Activated CD4-positive, alpha-beta T cell treated with anti-CD3 and anti-CD28 coated beads, Interleukin-2, amount 50 U/mL, for 48 hours (primary cell): ENCODE measurements at places on chromosomes 7 and 10.

DNA sequence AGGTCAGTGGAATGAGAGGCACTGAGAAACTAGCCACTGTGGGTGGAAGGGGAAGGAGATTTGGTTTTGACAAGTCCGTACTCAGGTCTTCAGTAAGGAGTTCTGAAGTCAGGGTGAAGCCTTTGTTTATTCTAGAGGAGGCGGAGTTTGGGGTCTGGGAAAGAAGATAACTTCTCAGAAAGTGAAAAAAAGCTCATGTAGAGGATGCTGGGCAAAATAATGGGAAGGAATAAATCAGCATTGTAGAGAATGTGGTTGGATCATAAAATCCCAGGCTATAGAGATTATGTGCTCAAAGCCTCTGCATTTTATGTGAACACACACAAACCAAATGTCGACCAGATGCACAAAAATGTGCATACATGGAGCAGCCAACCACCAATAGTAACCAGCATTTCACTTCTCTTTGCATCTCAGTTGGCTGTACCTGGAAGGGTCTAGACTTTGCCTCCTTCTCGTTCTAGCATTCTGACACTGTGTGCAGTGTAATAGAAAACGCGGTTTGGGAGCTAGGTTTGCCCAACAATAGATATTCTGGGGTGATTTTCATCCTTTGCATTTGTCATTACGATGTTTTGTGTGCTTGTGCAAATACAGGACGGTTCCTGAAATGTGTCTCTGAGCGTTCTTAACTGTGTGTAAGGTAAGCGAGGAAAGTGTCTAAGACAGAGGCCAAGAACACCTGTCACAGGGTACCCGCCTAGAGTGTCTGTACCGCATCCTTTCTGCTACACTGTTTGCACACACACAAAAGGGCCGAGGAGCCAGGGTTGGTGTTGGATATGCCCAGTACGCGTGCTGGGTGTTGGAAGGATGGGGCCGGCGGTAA, 603 bp upstream of the HECW1 start:
- DNase-seq: no peak

GRCh38 chr10:74249865-74250264, 98.8 kb downstream of the ADK start:
- no peak for DNase-seq

- peak; percentile 70 for DNase-seq
Measured at GRCh38 chr7:101363734-101364374, 1.2 kb downstream of the COL26A1 start.

- no peak for DNase-seq
Measured at GRCh38 chr10:118687472-118687871, 67.3 kb downstream of the CACUL1 start.

DNA sequence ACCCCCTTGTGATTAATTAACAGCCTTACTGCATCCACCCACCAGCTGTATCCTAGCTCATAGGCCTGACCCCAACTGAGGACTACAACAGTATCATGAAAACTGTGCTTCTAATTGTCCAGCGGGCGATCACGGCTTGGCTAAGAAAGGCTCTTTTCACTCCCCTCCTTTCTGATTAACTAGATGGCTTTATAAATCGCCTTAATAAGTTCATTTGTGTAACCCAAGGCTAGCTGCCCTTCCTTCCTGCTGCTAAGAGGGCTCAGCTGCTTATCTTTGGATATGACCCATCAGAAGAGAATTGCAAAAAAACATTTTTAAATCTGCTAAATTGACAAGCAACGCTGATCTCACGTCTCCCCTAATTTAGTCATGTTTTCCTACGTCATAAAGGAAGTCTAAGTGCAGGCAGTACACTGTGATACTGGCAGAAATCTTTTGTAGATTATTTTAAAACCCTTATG, 163.0 kb upstream of the LAMB4 start:
- DNase-seq: no peak

DNA sequence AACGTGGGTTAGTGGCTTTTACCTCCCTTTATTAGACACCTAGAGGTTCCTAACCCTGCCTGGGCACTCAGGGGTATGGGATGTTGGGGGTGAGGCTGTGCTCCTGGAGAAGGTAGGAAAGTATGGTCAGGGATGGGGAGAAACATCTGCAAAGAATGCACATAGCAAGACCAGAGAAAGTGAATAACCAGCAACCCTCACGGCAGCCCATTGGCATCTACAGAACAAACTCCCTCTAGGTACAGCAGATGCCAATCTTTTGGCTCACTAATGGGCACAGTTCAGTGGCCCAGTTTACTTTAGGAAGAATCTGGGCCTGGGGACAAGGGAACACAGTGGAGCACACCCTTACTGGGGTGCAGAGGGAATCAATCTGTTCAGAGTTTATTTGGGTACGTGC, 143.9 kb downstream of the JAZF1 start:
- DNase-seq: no peak

- peak; percentile 21 for DNase-seq
Measured at GRCh38 chr10:50552771-50553535, 70.8 kb downstream of the SGMS1 start.

DNA sequence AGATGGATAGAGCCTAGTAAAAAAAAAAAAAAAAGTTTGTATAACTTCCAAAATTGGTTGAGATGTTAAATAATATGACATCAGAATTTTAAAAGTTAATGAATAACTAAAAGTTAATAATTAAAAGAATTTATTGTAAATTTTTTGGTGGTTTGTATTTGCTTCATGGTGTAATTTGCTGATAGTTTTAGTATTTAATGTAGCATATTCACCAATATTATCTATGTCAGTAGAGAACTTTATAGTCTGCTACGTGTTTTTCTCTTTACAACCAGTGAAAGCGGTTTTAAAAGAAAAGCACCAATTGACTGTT, 51.8 kb upstream of the STEAP4 start:
- no peak for DNase-seq
